NCI-H1436 treated with DMSO at 0.1 percent for 48 hours (cell line): ENCODE measurements at places on chromosomes 16 and 17.

GRCh38 chr16:22077700-22078313 lies 14.5 kb upstream of the VWA3A start:
- no peak for DNase-seq

GRCh38 chr16:4586291-4586690 lies 28.4 kb downstream of the UBALD1 start:
- DNase-seq, result no peak

- no peak for DNase-seq
These were observed 572.2 kb upstream of the SOX9 start for GRCh38 chr17:71548540-71549190.

DNA sequence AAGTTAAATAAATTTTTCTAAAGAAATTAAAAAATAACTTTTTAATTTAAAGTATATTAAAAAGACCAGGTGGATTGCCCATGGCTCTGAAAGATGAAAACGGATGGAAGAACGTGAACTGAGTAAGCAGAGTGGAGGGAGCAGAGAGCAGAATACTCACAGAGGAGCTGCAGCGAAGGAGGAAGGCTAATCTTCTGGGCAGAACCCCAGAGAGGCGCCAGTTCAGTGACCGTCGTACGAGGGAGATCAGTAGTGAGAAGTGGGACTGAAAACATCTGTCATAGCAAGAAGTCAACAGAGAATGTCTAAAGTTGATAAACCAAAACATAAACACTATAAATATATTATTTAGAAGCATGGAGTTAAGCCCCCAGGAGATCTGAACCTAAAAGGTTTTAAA lies 34.9 kb downstream of the UBE2G1 start:
- DNase-seq, result no peak

GRCh38 chr17:50021681-50022370 lies 26.8 kb upstream of the DLX3 start:
- no peak for DNase-seq

GRCh38 chr17:1053661-1054360 lies 56.9 kb downstream of the TIMM22 start:
- no peak for DNase-seq

- no peak for DNase-seq
These were observed 29.4 kb downstream of the RBFOX3 start for GRCh38 chr17:79581324-79581932.

DNA sequence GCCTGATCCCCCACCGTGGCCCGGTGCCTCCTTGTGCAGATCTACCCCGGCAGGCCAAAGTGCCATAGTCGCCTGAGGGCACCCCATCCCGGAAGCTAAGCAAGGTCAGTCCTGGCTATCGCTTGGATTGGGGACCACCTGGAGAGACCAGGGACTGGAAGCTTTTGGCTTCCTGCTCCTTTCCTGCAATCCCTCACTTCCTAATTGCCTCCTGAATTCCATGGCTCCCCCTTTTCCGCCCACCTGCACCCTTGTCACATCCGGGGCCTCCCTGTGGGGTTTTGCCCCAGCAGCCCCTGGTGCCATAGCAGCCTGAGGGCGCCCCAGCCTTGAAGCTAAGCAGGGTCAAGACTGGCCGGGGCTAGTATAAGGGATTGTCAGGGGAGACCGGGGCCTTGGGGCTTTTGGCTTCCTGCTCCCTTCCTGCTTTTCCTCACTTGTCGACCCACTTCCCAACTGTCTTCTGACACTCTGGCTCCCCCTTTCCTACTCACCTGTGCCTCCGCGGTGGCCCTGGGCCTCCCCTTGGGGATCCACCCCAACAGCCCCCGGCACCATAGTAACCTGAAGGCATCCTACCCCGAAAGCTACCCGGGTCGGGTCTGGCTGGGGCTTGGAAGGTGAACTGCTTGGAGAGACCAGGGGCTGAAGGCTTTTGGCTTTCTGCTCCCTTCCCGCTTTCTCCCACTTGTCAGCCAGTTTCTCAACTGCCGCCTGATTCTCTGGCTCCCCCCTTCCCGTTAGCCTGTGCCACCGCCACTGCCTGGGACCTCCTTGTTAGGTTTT lies 2293.6 kb downstream of the TP53TG3F start:
- no peak for DNase-seq

GRCh38 chr17:3977387-3977786 lies 13.2 kb upstream of the ATP2A3 start:
- DNase-seq, result no peak

DNA sequence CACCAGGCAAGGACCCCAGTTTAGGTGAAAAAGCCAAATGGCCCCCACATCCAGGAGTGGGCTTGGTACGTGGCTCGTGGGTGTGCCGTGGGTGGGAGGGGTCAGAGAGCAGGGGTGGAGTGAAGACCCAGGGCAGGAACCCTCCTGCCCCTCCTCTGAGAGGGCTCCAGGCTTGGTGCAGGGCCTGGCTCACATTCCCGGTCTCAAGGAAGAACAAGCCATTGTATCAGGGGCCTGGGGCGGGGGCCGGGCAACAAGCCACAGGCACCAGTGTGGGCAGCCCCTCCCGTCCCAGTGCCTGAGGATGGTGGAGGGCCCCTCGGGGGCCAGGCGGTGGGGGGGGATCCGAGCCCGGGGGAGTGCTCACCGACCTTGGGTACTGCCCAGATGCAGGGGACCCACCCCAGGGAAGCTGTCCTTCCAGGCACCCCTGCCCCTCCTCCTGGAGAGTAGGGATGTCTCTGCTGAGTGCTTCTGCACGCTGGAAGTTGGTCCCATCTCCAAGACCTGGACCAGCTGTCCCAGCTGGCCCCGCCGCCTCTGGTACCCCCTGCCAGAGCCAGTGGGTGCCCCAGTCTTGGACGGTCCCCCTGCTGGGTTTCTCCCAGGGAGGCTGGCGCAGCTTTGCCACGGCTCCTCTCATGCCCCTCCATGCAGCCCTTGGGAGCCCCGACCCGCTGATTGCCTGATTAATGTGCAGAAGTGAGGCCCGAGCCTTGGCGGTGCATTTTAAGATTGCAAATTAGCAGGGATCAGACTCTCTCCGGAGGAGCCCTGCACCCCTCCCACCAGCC lies 83.7 kb downstream of the RTN4RL1 start:
- DNase-seq, result no peak

DNA sequence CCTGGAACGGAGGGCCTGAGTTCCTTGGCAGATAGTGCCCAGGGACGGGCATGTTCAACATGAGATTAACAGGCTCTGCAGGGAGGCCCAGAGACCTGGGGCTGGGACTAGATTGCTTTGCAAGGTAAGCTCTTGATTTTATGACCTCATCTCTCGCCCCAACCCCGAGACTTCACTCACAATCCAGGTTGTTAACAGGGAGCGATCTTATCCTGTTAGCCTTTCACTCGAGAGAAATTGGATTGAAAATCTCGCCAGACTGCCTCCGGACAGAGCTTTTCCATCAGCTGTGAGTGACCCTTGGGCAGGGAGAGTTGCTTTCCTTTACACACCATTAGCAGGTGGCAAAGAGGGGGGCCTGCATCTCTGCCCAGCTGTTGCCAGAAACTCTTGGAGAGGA lies 521.7 kb upstream of the EEF2KMT start:
- DNase-seq, result no peak

GRCh38 chr16:50992350-50993032 lies 158.6 kb downstream of the SALL1 start:
- DNase-seq, result no peak

DNA sequence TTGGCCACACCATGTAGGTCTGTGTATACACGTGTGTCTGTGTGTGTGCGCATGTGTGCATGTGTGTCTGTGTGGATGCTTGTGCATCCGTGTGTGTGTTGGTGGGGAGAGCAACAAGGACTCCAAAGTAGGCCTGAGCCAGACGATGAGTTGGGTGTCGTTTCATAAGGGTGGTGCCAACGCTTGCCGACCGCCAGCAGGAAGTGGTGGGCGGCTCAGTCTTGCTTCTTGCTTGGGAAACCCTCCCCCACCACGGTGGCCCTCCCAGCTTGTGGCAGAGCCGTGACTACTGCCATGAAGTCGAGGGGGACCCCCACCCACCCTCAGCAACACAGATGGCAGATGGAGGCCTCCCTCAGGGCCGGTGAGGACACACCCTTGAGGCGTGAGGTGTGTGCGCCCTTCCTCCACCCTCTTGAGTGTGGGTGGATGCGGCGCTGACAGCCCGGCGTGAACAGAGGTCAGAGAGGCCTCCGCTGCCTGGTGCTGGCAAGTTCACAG lies 17.5 kb downstream of the SBK1 start:
- no peak for DNase-seq

DNA sequence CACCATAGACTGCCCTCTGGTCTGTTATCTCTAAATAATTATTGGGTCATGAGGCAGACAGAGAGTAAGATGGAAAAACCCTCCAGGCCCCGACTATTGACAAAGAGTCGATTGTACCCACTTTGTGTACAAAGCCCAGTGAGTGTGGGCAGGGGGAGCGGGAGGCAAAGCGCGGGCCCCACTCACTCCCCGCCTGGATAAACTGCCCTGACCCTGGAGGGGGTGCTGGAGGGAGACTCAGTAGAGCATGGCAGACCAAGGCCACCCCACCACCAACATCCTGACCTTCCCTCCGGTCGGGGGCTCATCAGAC lies 11.2 kb upstream of the CPSF4L start:
- no peak for DNase-seq

DNA sequence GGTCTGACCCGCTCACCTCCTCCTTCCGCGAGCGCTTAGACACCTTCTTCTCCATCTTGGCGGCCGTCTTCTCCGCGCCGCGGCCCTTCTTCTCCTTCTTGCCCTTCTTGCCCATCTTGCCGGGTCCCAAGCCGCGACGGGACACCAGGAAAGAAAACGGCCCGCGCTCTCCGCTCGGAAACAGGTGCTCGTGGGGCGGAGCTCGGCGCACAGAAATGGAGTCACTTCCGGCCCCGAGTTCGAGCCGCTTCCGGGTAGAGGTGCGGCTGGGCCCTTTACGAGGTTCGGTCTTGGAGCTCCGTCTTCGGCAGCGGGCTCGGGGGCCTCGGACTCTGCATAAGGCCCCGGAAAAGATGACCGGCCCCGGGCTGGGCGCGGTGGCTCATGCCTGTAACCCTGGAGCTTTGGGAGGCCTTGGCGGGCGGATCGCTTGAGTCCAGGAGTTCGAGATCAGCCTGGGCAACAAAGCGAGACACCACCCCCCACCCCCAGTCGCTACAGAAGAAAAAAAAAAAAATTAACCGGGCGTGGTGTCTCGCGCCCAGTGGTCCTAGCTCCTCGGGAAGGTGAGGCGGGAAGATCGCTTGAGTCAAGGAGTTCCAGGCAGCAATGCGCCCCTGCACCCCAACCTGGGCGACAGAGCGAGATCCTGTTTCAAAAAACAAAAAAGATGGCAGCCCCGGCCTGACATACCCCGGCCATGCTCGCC lies at the start of gene KLHDC4:
Gene KLHDC4, minus strand, starts transcription at position 211 of the 709 bp plus-strand sequence. Its CDS starts 96 bp downstream, at position 115.
- DNase-seq, result no peak

GRCh38 chr17:13921841-13922776 lies 147.2 kb upstream of the COX10 start:
- no peak for DNase-seq

DNA sequence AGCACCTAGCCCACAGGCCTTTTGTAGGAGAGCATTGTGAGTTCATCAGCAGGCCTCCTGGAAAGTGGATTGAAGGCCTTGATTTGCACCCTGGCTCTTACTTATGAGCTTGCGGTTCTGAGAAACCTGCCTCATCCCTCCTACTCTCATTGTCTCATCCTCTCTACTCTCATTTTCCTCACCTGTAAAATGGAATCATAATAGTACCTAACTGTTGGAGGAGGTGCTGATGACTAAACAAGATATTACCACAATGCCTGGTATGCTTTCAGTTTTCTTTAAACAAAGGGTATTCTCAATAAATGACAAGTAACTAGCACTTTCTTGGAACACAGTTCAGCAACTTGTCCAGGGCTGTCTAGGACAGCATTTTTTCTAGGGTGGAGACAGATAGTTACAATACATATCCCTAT lies 243.1 kb upstream of the MAF start:
- DNase-seq, result no peak

- no peak for DNase-seq
These were observed 8.3 kb upstream of the ITGA3 start for GRCh38 chr17:50047488-50048126.

DNA sequence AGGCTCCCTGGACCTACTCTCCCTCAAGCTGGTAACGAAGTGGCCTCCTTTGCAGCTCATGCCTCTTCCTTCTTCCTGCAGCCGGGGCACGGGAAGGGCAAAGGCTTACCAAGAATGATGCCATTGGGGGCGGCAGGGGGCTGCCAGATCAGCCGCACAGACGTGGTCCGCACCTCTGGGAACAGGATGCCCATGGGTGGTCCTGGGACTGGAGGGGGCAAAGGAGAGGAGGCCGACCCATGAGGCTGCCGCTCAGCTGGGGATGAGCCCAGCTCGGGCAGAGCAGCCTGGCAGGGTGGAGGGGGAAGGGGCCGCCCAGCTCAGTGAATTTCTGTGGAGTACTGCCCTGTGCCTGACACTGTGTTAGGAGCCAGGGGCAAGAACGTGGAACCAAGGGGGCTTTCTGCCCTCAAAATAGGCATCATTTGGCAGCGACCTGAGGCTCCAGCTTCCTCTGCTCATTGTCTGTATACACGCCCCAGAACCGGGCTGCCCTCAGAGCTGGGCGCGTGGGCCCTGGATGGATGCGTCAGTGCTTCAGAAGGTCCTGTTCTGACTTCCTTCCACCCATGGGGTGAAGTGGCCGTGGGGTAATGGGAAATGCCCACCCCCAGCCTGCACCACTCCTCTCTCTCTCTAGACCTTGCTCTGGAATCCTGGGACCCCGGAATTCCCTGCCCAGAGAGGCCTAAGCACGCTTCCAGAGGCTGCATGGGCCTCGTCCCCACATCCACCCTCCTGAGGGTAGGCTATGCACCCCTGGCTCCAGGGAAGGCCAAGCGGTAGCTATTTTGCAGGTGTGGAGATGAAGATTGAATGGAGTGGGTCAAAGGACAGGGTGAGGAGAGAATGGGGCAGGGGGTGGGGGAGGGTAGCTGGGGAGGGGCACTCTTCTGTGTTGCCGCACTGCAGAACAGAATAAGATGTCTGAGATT lies 79.8 kb upstream of the CDC42EP4 start:
- no peak for DNase-seq

DNA sequence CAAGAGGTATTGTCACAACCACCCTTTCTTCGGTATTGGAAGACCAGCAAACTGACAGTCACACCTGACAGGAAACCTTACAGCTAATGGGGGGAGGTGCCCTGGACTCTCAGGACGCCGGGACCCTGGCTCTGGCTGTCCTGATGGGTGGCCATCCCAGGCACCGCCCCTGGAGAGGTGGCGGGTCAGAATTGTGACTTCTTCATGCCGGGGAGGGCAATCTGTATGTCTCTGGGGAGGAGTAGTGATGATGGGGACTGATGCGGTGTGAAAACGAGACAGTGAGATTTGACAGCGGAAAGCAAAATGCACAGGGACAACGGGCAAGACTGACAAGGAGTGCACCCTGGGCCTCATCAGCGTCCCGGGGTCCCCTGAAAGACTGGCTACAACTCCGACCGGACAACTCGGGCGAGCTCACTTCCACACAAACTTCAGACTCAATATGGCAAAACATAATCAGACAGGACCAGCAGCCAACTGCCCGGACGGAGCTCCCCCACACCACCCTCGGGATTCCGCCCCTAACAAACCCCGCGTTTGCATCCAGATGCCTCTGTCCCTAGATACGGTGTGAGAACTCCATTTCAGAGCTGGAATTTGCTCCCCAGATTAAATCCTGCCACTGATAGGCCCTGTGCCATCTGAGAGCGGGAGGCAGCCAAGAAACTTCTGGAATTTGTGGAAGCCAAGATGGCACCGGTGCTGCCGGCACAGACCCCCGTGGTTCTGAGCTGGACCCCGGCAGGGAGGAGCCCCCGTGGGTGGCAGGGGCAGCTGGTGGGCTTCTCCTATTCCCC lies 83.6 kb upstream of the CREBBP start:
- no peak for DNase-seq
